Activated T-cell treated with anti-CD3 and anti-CD28 coated beads for 48 hours (primary cell): ENCODE measurements at places on chromosomes 1 and 21.

GRCh38 chr1:24381256-24381655 is 32.3 kb downstream of the STPG1 start:
- no peak for DNase-seq

GRCh38 chr1:9281908-9282695 is 10.6 kb upstream of the SPSB1 start:
- no peak for DNase-seq

DNA sequence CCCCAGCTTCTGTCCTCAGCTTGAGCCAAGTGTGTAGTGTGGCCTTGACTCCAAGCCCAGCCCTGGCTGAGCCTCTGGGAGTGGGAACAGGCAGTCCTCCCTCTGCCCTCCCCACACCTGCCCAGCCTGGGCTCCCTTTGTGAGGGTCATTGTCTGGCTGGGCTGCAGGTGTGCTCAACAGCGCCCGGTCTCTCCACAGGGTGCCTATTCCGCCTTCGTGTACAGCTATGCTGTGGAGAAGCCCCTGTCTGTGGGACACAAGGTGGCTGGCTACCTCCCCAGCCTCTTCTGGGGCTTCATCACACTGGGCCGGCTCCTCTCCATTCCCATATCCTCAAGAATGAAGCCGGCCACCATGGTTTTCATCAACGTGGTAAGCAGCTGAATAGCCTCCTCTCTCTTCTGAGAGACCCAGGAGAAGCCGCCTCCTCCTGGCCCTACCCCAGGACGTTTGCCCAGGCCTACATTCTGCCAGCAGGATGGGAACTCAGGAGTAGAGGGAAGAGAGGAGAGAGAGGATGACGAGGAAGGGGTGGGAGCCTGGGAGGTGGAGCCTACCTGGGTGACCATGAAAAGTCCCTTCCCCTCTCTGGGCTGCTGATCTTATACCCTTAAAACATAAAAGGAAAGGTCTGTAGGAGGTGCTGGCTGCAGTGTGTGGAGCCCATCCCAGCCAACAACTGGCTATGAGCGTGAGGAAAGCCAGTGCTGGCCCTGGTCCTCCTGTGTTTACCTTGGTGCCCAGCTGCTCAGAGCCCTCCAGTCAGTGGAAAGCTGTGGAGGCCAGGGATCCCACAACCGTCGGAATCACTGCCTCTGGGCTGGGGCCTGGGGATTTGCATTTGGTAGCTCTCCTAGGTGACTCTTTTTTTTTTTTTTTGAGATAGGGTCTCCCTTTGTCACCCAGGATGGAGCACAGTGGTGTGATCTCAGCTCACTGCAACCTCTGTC is 45.7 kb downstream of the ELK4 start:
- no peak for DNase-seq

DNA sequence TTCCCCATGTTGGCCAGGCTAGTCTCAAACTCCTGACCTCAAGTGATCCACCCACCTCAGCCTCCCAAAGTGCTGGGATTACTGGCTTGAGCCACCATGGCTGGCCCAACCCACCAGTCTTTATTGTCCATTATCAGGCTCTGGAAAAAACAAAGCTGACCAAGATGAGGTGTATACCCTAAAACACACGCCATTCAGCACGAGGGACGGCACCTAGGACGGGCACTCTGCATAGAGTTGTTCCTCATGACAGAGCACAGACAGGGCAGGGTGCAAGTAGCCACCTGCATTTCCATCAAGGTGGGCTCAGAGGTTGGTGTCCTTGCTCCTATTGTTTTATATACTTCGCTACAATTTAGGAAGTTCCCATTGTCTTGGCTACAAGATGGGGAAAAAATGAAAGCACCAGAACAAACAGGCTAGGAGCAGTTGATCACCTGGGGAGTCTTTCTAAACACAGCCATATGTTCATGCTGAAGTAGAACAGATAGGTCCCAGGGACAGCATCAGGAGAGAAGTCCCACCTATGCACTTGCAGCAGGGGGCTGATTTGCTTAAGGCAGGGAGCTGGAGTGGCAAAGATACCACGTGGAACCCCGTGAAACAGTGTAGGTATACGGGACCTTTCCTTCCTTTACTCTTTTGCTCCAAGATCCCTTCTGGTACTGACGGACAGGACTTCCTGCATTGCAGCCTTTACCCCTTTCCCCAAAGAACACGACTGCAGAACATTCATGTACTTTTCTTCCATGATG is 4.5 kb downstream of the KRTCAP2 start:
- DNase-seq, result no peak
